ENCODE measurements at places on chromosomes 12 and 14.

GRCh38 chr12:66662729-66663128, 16.1 kb downstream of the GRIP1 start:
- no peak for DNase-seq

- DNase-seq, result peak; percentile 14
Measured at GRCh38 chr12:2794191-2794735, 507 bp upstream of the FKBP4 start.

DNA sequence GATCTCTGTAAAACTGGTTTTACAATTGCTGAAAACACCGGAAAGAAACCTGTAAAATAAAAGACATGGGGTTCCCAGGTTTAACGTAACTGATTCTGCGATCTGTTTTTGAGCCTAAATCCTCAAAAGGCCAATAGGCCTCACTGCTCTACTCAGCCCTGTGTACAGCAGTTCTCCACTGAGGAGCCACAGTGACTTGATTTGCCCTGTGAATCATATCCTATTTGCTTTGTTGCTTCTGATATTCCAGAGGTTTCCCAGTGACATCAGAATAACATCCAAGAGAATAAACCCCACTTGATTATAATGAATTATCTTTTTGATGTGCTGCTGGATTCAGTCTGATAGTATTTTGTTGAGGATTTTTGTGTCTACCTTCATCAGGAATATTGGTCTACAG, 27.5 kb downstream of the MDM1 start:
- no peak for DNase-seq

GRCh38 chr12:56987551-56988053, 18.7 kb downstream of the ZBTB39 start:
- peak; percentile 55 for DNase-seq

GRCh38 chr12:71640316-71640715, 23.3 kb downstream of the ZFC3H1 start:
- no peak for DNase-seq

DNA sequence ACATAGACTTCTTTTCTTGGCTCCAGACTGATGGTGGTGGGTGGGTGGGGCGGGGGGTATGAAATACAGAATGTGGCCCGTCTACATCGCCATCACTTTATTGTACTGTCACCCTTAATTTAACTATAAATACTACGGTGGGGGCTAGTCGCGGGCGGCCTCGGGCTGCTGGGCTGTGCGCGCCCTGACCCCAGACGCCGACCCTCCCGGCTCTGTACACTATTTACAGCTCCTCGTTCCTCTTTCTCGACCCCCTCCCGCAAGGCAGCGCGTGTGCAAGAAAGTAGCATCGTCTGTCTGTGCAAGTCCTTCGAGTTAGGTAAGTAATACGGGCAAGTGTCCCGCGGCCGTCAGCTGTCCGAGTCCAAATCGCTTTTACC, 1.8 kb downstream of the GSC start:
- DNase-seq, result no peak

DNA sequence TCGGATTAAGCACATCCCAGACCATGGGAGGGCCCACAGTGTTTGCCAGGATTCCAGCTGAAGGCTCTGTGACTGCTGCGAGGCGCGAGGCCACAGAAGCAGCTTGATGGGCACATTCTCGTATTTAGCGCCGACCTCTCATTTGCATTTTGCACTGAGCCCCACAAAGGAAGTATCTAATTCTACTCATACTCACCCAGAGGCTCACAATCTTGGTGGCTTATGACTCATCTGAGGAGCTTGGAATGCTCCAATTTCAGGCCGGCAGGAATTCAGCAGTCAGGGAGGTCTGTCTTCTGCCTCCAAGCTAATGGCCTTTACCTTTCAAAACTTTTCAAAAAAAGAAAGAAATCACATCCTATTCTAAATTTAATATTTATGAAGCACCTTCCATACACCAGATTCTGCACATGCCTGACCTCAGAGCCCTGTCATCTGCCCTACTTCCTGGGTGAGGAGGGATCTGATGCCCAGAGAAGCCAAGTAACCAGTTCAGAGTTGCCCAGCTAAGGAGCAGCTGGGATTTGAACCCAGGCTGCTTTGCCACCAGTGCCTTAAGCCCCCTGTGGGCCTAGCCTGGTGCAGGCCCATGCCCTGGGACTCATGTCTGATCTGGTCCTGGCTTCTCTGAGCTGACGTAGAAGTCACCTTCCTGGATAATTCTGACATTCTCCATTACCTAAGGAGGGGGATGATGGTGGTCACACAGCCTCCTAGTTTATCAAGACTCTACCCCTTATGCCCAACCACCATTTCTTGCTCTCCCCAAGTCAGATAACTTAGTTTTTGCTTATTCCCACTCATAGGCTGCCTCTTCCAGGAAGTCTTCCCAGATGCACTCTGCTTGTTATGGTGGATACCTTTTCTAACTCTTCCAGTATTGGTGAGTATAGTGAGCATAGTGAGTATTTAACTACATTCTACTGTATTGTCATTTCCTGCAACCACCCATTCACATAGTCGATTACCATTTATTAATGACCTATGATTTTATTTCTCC, 198.9 kb downstream of the RBM19 start:
- peak; percentile 83 for DNase-seq

DNA sequence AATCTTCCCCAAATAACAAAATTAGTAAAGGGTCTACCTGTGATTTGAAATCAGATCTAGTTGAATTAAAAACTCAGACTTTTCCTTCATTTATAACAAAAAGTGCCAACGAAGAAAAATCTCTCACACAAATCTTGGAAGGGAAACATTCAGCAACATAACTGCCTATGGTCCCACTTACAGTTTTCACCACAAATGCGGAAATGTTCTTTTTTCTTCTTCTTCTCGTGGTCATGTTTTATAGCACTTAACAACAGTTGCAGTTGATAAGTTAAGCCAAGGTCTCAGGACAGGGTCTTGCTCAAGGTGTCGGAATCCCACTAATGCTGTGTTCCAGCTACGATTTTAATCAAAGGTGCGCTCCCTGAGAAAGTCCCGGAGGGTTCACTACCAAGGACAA, 10.1 kb downstream of the RNASE6 start:
- DNase-seq, result no peak

- peak; percentile 32 for DNase-seq
Measured at GRCh38 chr14:105028251-105028927, 7.5 kb upstream of the CDCA4 start.

- DNase-seq, result peak; percentile 84
Measured at GRCh38 chr14:52951681-52952554, 1.1 kb upstream of the FERMT2 start.

DNA sequence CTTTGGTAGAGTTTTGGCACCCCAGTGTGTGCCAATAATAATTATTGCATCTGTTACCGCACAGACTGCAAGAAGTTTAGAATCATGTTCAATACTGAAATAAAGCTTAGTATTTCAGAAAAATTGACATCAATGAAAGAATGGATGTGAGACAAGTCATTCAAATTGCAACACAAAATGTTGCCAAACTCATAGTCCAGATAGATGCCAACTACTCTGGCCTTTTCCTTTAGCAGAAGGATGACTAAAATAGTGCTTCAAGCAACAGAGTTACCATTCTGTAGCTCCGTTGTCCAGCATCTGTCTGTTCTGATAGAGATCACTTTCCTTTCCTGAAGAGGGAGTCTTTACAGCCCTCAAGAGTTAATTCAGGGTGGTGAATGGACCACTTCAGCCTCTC, 77.5 kb downstream of the LIN7A start:
- no peak for DNase-seq
